T-helper 1 cell treated with Interleukin-12 subunit alpha and Interleukin-12 subunit beta and Interleukin-4 antibody, amounts not matched to agents 30 ng/mL and 1 ng/mL, for 36 hours (primary cell): ENCODE measurements at places on chromosomes 2 and 18. TPM values are rescaled to one million over a fixed set of nuclear protein-coding genes. Genes with fewer than 3 reads are reported as not detected.

Gene WNT6
- not detected in 2 replicates for total RNA-seq

Gene DYNAP
- total RNA-seq, result not detected in 2 replicates

Gene SPP2
- not detected in 2 replicates for total RNA-seq

Gene UGT1A7
- not detected in 2 replicates for total RNA-seq

Gene MLPH
- total RNA-seq, result not detected in 2 replicates

Gene DOK1
- 47.5 and 51.8 TPM in 2 replicates for total RNA-seq

Gene LYPD6
- not detected in 2 replicates for total RNA-seq

Gene FAM124B
- 0.39 and 0.42 TPM in 2 replicates for total RNA-seq

Gene UGT1A8
- total RNA-seq, result not detected in 2 replicates

Gene GPR155
- 18.0 and 19.2 TPM in 2 replicates for total RNA-seq

Gene PPP1R1C
- not detected in 2 replicates for total RNA-seq

Gene CYRIA
- 1.0 and 1.8 TPM in 2 replicates for total RNA-seq

Gene SIGLEC15
- total RNA-seq, result not detected in 2 replicates

Gene IL1R2
- total RNA-seq, result 1.0 and 1.4 TPM in 2 replicates

Gene CD8A
- total RNA-seq, result 2.4 and 2.6 TPM in 2 replicates

Gene GAL3ST2
- total RNA-seq, result not detected in 2 replicates

Gene KCNJ13
- 0.12 TPM in 1 of 2 replicates, not detected in the other for total RNA-seq

Gene APCDD1
- not detected in 2 replicates for total RNA-seq

Gene RNF144A
- 34.7 and 37.5 TPM in 2 replicates for total RNA-seq

Gene BOLL
- total RNA-seq, result not detected in 2 replicates

Gene IL1RL2
- not detected in 2 replicates for total RNA-seq

Gene FAM228B
- total RNA-seq, result 7.8 and 10.1 TPM in 2 replicates

Gene IL36RN
- not detected in 2 replicates for total RNA-seq

Gene OXER1
- total RNA-seq, result 0.20 and 0.49 TPM in 2 replicates

Gene TEKT4
- total RNA-seq, result 0.39 and 0.64 TPM in 2 replicates

Gene CD207
- total RNA-seq, result not detected in 2 replicates

Gene CPO
- not detected in 2 replicates for total RNA-seq

Gene ASB18
- not detected in 2 replicates for total RNA-seq

Gene KCTD1
- total RNA-seq, result 4.8 and 5.2 TPM in 2 replicates

Gene TMEM150A
- 4.4 and 4.7 TPM in 2 replicates for total RNA-seq

Gene ABCG5
- total RNA-seq, result not detected in 2 replicates

Gene EMX1
- not detected in 2 replicates for total RNA-seq

Gene EPB41L3
- total RNA-seq, result 2.8 and 2.9 TPM in 2 replicates

Gene PLEKHB2
- total RNA-seq, result 73.4 and 75.7 TPM in 2 replicates

Gene UNC80
- not detected in 2 replicates for total RNA-seq

Gene ABCA12
- total RNA-seq, result not detected in 2 replicates

Gene ACKR3
- total RNA-seq, result 2.8 and 3.0 TPM in 2 replicates

Gene PUS10
- 5.2 and 8.2 TPM in 2 replicates for total RNA-seq

Gene INHA
- total RNA-seq, result not detected in 2 replicates

Gene CABLES1
- total RNA-seq, result 0.71 and 2.0 TPM in 2 replicates

Gene RAB17
- not detected in 2 replicates for total RNA-seq

Gene VWC2L
- not detected in 2 replicates for total RNA-seq

Gene IL1R1
- 0.22 and 0.39 TPM in 2 replicates for total RNA-seq

Gene CNDP1
- total RNA-seq, result 0.20 TPM in 1 of 2 replicates, not detected in the other

Gene METAP1D
- total RNA-seq, result 4.0 and 5.0 TPM in 2 replicates

Gene DPYSL5
- 0.05 and 0.10 TPM in 2 replicates for total RNA-seq

Gene DNAH7
- total RNA-seq, result 0.05 TPM in 1 of 2 replicates, not detected in the other

Gene PCGF1
- 36.4 and 44.7 TPM in 2 replicates for total RNA-seq

Gene TMEM37
- total RNA-seq, result not detected in 2 replicates

Gene HSBP1L1
- 12.0 and 13.0 TPM in 2 replicates for total RNA-seq

Gene VWA3B
- not detected in 2 replicates for total RNA-seq
